ENCODE measurements at places on chromosomes 4 and X.
A peak's percentile ranks its signal among the peaks of the same experiment; 100 is the strongest.

GRCh38 chr4:3862640-3863420 is 96.6 kb downstream of the ADRA2C start:
- DNase-seq: no peak

DNA sequence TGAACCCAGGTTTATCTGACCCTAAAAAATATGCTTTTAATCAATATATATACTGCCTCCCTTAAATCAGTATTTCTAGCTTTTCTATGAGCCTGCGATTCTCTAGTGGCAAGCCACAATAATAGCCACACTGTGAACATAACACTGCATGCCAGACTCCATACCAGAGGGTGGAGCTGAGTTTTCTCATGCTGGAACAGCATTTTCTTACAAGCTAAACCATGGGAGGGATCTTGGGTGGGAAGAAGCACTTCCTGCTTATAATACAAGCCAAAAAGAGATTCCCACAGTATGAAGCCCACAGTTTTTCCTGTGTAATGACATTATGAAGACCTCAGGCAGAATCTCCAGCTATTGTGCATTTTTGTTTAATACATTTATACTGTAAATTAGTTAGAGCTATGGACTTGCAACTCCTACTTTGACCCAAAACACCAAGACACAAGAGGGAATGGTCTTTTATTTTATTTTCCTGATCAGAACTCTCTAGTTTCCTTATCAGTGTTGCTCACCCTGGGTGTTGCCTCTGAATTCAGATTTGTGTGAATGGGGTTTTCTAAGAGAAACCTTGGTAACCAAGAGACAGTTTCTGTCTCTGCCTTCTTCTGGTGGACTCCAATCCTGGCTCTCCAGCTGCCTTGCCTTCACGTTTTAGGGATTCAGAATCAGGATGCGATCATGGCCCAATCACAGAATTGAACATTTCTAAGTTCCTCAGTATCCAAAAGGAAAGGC is 74.5 kb upstream of the EOLA2 start:
- no peak for DNase-seq

GRCh38 chrX:12240491-12240890 is 102.2 kb downstream of the FRMPD4 start:
- DNase-seq: no peak

GRCh38 chrX:446245-446644 is 59.5 kb upstream of the PPP2R3B start:
- no peak for DNase-seq

- no peak for DNase-seq
Measured at GRCh38 chr4:36241771-36242170, 2.5 kb downstream of the ARAP2 start.

GRCh38 chr4:177367336-177367735 is 57.7 kb downstream of the NEIL3 start:
- DNase-seq: peak; percentile 56

DNA sequence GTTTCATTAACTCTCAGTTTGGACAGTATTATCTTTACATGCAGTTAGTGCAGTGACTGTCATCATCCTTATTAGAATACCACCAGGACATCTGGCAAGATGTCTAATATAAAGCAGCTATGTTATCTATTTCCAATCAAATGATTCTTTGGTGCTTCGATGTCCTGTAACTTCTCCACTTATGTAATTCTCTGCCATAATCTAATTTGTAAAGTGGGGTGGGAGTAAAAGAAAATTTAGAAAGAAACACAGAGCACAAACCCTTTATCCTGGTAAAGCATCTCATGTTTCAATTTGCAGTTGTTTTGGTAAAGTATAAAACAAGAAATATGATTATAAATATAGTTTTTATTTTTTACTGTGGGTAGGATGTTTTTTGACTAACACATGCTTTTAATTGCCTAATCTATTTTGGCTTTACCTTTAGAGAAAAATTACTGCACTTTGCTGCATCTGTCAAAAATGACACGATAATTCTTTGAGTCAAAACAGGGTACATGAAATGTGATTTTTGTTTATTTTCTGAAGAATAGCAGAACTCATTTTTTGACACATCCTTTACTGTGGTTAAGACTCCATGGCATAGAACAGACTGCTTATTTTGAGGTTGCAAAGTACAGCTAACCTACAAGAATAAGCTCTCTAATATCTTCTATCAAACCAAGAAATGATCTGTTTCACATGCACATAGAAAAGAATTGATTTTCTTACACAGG is 382.9 kb downstream of the RPA4 start:
- no peak for DNase-seq

DNA sequence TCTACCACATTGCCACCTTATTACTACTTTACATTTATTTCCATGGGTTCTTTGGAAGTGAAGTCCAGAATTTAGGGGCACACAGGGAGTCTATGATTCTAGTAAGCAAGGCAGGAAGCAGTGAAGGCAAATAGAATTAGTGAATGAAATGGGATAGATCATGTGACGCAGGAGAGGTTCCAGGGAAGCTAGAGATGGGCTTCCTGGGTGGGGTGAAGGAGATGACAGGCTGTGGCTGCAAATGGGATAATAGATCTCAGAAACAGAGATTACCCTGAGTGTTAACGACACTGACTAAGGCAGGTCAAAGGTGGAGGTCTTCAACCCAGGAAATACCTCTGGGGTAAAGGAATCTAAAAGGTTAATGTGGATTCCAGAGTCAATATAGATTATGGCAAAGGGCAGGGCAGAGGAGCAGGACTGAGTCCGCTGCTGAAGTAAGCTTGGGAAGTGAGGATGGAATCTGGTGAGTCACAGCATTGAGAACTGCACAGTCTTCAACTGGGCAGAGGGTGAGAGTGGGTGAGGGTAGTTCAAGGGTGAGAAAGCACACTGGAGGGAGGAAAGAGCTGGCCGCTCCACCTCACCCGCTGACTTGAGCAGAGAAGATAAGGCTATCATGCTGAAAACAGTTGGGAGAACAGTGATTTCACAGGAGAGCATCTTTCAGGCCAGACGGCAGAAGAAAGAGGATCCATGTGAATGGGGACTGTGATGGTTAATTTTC is 70.8 kb downstream of the ANXA3 start:
- peak; percentile 58 for DNase-seq

DNA sequence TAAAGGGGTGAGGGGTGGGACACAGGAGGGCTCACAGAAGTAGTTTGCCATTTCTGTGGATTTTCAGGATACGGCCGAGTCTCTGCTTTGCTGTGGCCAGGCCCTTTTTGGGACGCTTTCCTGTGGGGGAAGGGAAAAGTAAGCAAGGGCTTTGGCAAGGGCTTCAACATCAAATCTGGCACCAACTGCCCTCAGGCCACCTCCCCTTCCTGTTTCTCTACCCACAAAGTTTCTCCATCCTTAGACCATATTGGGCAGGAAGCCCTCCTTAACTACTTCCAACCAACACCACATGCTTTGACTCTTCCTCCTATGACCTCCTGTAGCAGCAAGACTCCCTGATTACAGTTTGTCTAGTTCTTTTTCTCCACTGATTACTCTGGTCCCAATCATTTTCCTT is 105.1 kb downstream of the PHF8 start:
- DNase-seq: no peak

GRCh38 chrX:123731258-123731986 is 1.4 kb downstream of the THOC2 start:
- DNase-seq: no peak

DNA sequence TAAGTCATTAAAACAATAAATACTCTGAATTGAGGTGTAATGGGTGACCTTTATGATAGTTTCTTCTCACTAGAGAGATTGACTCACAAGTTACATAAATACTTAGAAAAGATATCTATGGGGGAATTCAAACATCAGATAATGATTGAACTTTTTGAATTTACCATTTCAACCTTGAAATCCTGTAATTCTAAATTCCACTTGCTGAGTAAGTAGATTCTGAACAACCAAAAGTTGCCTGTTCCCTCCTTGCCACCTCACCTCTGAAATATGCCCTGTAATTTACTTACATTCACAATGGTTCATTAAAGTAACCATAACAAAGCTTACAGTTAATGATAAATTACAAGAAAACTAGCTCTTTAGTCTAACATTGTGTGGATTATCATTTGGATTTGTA is 43.3 kb upstream of the SLC39A8 start:
- DNase-seq: no peak

- DNase-seq: no peak
Measured at GRCh38 chr4:48321312-48321711, 20.0 kb upstream of the SLAIN2 start.

DNA sequence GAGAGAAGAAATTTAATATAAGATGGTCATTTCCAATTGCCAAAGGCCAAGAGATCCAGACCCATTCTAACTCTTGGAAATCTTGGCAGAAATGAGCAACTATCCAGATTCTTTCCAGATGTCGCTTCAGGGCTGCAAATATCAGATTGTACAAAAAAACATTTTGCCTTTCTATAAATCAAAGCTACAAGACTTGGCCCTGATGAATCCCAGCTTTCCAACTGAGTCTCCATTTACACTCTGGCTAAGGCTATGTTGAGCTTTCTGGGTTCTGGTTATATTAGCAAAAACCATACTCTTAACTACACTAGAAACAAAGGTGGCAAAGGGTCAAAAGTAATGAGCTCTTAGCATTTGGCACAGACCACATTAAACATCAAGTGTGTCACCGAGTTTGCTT is 345.8 kb downstream of the OPHN1 start:
- no peak for DNase-seq

DNA sequence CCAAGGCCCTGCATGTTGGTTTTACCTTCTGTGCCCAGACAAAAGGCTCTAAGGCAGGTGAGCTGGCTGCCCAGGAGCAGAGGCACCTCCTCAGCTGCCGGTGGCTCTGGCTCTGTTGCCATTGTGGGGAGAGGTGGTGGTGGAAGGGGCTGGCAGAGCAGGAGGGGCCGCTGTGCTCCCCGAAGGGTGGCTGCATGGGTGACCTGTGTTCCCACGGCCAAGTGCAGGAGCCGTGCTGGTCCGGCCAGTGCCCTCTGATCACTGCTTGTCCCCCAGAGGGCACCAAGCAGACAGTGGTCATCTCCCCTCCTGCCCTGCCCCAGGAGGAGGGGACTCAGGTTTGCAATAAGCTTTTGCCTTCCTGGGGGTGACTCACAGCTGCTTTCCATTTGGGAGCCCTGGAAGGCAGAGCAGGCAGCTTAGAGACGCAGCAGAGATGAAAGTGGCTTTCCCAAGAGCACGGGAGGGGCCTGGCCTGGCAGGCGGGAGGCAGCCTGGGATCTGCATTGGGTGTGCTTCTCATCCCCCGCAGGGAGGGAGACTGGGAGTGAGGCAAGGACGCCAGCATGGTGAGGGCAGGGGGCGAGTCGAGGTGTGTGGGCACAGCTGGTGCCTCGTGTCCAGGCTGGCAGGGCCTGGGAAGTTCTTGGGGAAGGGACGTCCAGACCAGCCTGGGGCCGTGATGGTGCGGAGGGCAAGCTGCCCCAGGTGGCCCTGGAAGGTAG is 28.7 kb downstream of the DOK7 start:
- peak; percentile 49 for DNase-seq

DNA sequence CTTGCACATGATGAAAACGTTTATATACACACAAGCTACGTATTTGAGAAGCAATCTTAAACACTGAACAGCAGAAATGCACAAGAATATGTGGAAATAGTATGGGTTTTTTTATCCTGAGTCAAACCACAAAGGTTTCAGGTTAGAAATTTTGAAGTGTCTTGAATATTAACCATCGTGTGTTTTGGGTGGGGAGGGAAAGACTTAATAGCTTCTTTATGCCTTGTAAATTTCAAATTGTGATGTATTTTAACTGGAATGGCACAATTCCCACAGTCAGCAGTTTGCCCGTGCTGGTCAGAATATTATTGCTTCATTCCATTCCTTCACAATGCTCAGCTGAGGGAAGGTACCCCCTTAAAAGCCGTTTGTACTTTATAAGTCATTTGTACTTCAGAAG is 67.4 kb upstream of the WDR1 start:
- peak; percentile 65 for DNase-seq

DNA sequence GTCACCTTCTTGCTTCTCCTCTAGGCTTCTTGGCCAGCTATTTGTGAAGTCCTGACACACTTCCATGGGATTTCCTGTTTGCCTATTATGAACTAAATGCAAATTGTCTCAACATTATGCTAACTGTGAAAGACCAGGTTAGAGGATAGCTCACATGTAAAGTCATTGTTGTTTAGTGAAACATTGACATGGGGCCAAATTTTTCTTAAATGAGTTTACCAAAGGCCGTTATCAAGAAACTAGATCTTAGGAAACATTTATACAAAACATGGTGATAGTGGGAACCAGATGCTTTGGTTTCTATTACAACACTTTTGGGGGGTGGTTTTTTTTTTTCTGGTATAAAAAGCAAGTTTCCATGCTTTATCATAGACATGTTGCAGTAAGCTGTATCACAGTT is 466.8 kb upstream of the FAM241A start:
- DNase-seq: peak; percentile 88

- no peak for DNase-seq
Measured at GRCh38 chr4:20341134-20341738, 89.5 kb downstream of the SLIT2 start.

DNA sequence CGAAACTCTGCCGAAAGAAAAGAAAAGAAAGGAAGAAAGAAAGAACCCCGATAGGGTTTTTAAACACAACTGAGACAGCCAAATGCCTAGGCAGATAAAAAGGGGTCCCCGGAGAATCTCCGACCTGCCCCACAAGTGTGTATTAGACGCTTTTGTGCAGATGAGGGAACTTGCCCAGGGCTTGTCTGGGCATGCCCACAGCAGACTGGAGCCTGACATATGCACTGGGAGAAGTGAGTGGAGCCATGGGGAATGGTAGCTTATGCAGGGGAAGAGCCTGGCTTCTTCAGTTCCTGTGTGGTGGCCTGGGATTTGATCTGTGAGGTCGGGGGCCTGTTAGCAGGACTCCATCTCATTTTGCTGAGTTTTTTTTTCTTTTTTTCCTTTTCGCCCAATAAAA is 199.0 kb downstream of the GPC3 start:
- no peak for DNase-seq

DNA sequence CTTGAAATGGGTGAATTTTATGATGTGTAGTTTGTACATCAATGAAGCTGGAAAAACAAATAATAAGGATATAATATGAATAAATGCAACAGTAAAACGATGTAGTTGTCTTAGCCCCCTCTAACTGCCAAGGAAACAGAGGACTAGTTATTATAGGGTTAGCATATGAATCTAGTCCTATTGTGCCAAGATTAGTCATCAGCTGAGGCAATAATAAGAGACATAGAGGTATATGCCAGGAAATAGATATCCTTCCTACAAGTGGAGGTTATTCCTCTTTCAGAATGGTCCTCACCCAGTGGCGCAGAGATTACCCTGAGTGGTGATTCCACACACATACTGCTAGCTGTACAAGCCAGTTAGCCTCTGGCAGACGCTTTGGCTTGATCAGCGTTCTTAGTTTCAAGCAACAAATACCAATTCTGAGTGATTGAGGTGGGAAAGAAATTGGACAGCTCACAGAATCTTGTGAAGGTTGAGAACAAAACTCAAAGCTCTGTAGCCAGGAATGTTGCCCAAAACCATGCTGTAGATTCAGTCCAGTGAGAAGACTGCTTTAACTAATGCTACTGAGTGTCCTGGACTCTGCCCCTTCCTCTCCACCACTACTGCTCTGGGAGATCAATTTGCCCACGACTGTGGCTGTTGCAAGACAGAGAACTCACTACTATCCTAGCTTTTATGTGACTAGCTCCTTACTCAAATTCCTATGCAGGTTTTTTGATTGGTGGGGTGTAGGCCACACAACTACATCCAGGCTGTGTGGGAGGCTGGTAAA is 27.0 kb upstream of the ZNF280C start:
- no peak for DNase-seq

- DNase-seq: no peak
Measured at GRCh38 chrX:71420686-71421085, 54.5 kb downstream of the TAF1 start.

GRCh38 chr4:95929448-95930064 is 89.7 kb downstream of the PDHA2 start:
- no peak for DNase-seq

- no peak for DNase-seq
Measured at GRCh38 chr4:45776146-45776545, 347.7 kb downstream of the GABRG1 start.

Data from fibroblast of upper back skin (primary cell).